Fibroblast of villous mesenchyme (primary cell): ENCODE measurements at places on chromosomes 11 and 22.

GRCh38 chr11:108121274-108122155 is at the start of gene ACAT1:
ACAT1 (plus strand) TSS chr11:108121567; CDS start chr11:108121607, 40 bp downstream.
- DNase-seq, result peak; percentile 90

DNA sequence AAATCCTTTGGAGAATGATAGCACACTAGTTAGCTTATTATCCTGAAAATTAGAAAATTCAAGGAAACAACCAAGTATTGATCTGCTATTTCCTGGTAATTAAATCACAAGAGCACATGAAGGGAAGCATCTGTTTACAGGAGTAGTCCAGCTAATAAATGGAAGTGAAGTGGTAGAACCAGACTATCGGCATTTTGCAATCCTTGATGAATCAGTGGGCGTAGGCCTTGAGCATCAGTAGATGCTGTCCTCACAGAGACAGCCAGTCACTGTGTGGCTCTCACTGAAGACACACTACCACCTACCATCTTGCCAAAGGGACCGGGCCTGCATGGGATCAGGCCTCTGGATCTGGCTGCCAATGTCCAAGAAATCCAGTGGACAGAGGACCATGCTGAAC is 69.8 kb downstream of the FBLN1 start:
- DNase-seq, result peak; percentile 44

DNA sequence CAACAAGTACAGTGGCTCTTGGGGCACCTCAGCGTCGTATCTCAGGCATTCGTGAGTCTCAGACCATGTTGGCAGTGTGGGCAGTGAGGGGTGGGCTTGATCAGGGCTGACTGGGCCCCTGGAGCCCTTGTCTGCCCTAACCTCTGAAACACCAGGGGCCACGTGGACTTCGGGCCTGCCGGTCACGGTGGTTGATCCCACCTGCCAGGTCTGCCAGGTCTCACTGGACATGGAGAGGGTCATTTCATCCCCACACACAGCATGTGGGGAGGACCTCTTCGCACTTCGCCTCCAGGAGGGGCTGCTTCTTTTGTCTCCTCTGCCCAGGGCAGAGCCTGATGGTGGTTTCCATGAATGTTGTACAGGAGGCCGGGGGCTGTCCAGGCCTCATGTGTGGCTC is 77.1 kb downstream of the MPPED1 start:
- no peak for DNase-seq

DNA sequence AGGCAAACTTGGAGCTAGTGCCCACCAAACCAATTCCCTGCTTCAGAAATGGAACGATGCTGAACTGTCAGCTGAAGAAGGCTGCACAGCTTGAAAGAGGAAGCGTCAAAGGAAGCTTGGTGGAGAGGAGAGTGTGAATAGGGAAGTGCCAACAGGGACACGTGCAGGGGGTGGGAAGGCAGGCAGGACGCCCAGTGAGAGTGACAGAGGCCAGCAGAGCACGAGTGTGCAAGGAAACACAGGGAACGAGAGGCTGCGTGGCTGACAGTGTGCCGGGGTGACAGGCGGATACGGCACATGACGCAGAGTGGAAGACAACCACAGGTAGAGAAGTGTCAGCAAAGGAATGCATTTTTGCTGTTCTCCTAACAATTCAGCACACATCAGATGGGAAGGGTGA is 196.4 kb downstream of the LARGE1 start:
- DNase-seq, result no peak

GRCh38 chr22:37630839-37631435 is 8.5 kb upstream of the SH3BP1 start:
- no peak for DNase-seq

GRCh38 chr22:31253949-31254348 is 38.3 kb downstream of the PIK3IP1 start:
- DNase-seq, result no peak

- peak; percentile 71 for DNase-seq
Measured at GRCh38 chr22:41822317-41823057, 10.4 kb upstream of the SREBF2 start.
